Activated CD8-positive, alpha-beta memory T cell treated with anti-CD3 and anti-CD28 coated beads for 1 hour (primary cell): ENCODE measurements at places on chromosomes 5 and 9.

GRCh38 chr5:11733185-11733839 lies 170.9 kb downstream of the CTNND2 start:
- DNase-seq: no peak

DNA sequence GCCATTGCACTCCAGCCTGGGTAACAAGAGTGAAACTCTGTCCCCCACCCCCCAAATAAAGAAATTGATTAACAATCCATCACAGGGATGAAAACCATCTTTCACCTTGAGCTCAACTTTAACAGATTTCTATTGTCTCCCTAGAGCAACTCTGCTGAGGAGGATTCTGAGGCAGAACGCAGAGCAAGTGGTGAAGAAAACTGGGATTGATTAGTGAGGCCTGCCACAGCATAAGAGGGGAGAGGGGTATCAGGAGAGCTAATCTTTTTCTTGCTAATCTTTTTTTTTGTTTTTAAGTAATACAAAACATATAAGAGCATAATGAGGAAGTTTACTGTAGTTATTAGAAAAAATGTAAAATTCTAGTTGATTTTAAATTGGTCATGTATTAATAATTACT lies 8.9 kb downstream of the TXNDC8 start:
- DNase-seq: no peak

DNA sequence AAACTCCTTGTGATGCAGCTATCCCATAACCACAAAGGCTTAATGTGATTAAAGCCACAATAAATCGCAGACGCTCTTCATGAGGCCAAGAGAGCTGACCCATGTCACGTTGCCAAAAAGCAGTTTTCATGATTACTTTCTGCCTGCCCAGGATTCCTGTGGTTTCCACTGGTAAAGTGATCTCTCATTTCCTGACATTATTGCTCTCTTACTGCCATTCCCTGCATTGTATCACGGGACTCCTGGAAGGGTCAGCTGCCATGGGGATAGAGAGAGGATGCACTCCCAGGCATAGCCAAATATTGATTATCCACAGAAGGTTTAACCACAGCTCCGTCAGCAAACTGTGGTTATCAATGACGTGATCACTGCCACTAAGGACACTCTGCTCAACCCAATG lies 103.8 kb upstream of the SLC1A3 start:
- DNase-seq: no peak

- no peak for DNase-seq
Measured at GRCh38 chr5:171316258-171317121, 7.4 kb downstream of the TLX3 start.

DNA sequence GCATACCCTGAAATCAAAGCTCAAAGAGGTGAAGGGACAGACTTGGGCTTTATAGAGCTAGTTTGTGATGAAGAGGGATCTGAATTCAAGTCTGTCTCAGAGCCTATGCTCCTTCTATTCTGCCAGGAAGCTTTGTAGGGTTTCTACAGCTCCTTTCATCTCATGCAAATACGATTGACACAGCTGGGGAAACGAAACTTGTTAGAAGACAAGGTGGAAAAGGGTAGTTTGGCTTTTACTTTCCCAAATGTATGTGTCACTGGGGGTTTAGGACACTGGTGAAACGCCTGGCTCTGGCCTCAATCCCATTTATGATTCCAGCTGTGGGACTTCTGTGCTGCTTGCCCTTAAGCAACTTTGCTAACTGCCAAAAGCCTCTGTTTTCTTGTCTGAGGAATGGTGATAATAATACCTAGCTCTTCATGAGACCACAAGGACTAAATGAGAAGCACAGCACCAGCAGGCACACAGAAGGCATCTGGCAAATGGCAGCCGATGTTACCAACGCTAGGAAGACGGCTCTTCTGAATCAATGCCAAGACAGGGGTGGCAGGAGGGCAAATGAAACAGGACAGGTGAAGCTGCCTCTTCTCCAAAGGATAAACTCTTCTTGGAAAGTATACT lies 70.3 kb upstream of the EQTN start:
- DNase-seq: no peak

GRCh38 chr5:78050888-78051287 lies 243.6 kb downstream of the AP3B1 start:
- no peak for DNase-seq

DNA sequence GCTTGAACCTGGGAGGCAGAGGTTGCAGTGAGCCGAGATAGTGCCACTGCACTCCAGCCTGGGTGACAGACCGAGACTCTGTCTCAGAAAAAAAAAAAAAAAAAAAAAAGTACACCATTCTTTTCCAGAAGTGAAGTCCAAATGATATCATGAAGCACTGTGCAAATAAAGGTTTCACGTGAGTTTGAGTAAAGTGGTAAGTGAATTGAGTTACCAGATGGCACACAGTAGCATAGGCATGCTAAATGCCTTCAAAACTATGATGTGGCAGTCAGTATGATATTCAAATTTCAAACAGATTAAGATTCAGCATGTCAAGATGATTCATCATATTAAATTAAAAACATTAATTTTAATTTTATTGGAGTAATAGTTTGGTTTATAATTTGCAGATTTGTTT lies 195.2 kb downstream of the TAF11L14 start:
- DNase-seq: no peak

- no peak for DNase-seq
Measured at GRCh38 chr5:157732596-157733262, 1.5 kb downstream of the THG1L start.

DNA sequence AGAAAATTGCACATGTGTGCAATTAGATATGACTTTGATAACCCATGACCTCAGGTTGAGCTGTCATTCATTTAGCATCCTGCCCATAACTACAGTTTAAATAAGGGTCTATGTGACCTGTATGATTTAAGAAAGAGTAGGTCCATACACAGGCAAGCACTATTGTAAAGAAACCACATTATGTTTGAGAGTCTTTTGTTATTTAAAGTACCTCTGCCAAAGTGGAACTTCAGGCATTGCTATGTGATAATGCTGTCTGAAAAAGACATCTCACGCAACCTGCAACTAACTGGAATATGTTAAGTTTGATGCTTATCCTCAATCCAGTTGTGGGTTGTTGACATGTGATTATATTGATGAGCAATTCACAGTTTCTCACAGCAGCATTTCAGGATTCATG lies 317.0 kb downstream of the TMEM161B start:
- DNase-seq: no peak

DNA sequence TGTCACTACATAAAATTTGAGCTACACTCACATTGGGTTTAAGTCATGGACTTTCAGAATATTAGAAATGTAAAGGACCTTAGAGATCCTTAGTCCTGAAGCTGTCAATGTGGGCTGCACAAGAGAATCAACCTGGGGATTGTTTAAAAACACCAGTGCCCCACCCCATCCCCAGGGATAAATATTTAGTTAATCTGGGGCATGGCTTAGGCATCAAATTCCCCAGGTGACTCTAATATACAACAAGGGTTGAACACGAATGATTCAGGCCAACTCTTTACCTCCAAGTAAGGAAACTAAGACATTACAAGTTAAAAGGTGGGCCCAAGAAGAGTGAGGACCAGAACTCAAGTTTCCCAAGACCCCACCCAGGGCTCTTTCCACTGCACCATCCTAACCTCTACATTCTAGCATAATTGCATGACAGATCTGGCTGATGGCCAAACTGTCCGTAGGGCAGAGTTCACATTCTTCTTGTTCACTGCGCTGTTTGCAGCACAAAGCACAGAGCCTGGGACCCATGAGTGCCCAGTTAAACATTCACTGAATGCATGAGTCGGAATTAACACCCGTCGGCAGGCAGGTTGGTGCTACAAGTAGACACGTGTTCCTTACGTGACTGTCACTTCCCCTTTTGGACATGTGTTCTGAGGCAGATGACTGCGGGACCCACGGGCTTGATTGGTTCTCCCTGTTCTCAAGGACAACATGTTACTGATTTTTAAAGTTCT lies 25.2 kb downstream of the CYFIP2 start:
- no peak for DNase-seq

DNA sequence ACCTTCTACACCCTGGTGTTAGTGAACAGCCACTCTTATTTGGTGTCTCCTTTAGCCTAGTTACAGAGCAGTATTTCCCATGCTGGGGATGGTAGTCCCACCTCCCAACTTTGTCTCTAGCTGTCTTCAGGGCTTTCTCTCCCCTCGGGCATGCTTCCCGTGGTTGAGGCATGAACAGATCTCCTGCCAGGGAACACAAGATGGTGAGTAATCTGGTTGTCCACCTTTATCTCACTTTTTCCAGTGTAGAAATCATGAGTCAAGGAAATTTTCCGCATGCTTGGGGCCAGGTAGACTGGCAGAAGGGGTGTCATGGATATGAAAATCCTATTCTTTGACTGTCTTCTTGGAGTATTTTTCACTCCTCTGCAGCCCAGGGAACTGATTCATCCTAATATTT lies 532.9 kb downstream of the ANXA1 start:
- DNase-seq: no peak
